ENCODE measurements at places on chromosomes 3 and 15.

DNA sequence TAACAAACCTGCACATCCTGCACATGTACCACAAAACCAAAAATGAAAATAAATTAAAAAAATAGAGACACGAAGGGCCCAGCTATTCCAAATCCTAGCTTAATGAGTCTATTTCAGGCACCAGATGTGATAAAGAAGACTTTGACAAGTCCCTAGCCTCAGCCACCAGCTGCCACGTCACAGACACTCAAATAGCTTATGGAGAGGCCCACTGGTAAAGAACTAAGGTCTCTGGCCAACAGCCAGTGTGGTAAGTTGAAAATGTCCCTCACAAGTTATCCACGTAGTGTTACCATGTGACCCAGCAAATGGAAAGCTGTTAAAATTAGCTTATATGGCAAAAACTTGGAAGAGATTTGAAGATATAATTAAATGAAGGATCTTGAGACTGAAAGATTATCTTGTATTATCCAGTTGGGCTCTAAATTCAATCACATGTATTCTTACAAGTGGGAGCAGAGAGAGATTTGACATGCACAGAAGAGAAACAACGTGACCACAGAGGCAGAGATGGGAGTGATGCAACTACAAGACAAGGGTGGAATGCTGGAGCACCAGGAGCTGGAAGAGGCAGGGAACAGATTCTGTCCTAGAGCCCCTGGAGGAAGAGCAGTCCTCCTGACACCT is 10.9 kb downstream of the ACSBG1 start:
- DNase-seq = no peak

GRCh38 chr3:196499061-196499460 is 4.5 kb downstream of the RNF168 start:
- no peak for DNase-seq

GRCh38 chr3:101722394-101723173 is 1.8 kb upstream of the CEP97 start:
- no peak for DNase-seq

- no peak for DNase-seq
Measured at GRCh38 chr3:32759342-32759741, 58.5 kb upstream of the TRIM71 start.

GRCh38 chr15:42405863-42406482 is 46.7 kb downstream of the CAPN3 start:
- DNase-seq = no peak

- DNase-seq = no peak
Measured at GRCh38 chr15:19944261-19944888, 597.2 kb downstream of the GOLGA6L6 start.

DNA sequence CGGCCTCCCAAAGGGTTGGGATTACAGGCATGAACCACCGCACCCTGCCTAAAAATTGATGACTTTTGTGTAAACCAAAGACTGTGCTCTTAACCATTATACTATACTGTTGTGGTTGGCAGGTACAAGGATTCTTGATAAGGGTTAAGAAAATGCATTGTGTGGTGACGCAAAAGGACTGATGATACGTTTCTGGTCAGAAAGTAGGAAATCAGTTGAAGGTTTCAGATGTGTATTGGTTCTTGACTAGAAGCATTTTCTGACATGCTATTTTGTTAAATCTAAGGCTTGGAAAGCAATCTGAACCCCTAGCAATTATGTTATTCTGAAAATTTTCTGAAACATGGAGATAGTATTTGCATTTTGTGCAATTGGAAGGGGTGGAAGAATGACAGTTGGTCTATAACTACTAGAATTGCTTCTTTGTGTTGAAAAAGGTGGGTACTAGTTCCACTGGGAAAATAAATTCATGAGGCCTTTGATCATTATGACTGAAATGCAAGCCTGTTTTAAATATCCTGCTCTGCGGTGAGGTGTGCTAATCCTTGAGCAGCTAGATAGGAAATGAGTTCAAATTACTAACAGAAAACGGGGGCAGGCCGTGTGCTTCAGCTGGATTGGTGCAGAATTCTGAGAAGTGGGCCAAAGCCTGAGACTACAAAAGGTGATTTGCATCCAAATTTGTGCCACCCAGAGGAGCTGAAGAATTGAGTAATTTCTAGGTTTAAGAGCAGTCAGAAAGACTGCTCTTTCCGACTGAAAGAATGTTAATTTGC is 66.0 kb upstream of the LRRFIP2 start:
- DNase-seq = no peak

- no peak for DNase-seq
Measured at GRCh38 chr15:68487087-68487843, 55.3 kb upstream of the ITGA11 start.

GRCh38 chr15:28104326-28104725 is 5.2 kb upstream of the OCA2 start:
- DNase-seq = no peak

GRCh38 chr15:96972201-96972600 is 641.7 kb downstream of the NR2F2 start:
- no peak for DNase-seq

GRCh38 chr3:188104050-188104449 is 49.9 kb upstream of the LPP start:
- DNase-seq = no peak

DNA sequence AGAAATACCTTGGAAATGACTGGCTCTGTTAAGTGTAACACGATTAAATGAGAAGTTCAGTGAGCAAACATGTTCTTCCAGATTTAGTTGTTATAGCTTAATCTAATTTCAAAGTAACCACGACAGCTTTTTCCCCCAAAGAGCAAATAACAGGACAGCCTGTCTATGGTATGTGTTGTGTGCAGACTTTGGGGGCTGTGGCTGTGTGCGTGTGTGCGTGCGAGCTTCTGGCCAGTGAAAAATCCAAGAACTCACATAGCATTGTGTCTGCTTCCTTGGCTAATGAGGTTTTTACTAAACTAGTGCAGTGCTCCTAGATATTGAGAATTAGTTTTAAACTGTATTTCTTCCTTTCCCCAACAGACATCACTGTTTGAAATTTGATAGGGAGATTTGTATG is 167.1 kb downstream of the CACNA1D start:
- DNase-seq = no peak

- DNase-seq = no peak
Measured at GRCh38 chr3:141231952-141232823, 563 bp downstream of the PXYLP1 start.

GRCh38 chr15:89308236-89308635 is 26.4 kb downstream of the POLG start:
- no peak for DNase-seq

GRCh38 chr3:171222995-171223394 is 196.5 kb upstream of the SLC2A2 start:
- no peak for DNase-seq

- DNase-seq = no peak
Measured at GRCh38 chr3:149816311-149816710, 3.3 kb downstream of the RNF13 start.

GRCh38 chr15:73550190-73550589 is 83.0 kb downstream of the NPTN start:
- no peak for DNase-seq

- no peak for DNase-seq
Measured at GRCh38 chr3:31041161-31041978, 146.9 kb upstream of the GADL1 start.

- DNase-seq = no peak
Measured at GRCh38 chr15:78061963-78062427, 15.5 kb downstream of the TBC1D2B start.

- DNase-seq = no peak
Measured at GRCh38 chr3:159620873-159621272, 367.8 kb upstream of the IL12A start.

DNA sequence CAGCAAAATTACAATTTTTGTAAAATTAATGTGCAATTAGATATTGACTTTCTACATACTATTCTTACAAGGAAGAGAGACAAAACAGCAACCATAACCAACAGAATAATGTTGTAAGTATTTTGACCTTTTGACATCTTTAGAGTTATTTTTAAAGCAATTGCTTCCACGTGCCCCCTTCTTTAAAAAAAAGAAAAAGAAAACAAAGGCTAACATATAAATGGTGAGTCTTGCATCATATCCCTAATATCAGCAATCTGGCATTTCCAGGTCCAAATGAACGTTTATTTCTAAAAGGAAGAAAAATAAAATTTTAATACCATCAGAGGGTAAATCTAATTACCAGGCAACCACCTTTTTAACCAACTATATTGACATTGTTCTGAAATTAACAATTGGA is 19.3 kb upstream of the STRIT1 start:
- no peak for DNase-seq

- DNase-seq = peak; percentile 33
Measured at GRCh38 chr15:59976480-59977271, 27.4 kb upstream of the FOXB1 start.

- no peak for DNase-seq
Measured at GRCh38 chr15:53746101-53746500, 13.4 kb downstream of the WDR72 start.

GRCh38 chr3:17187589-17188184 is 302.9 kb downstream of the PLCL2 start:
- no peak for DNase-seq

- no peak for DNase-seq
Measured at GRCh38 chr3:18111796-18112232, 313.3 kb downstream of the SATB1 start.

DNA sequence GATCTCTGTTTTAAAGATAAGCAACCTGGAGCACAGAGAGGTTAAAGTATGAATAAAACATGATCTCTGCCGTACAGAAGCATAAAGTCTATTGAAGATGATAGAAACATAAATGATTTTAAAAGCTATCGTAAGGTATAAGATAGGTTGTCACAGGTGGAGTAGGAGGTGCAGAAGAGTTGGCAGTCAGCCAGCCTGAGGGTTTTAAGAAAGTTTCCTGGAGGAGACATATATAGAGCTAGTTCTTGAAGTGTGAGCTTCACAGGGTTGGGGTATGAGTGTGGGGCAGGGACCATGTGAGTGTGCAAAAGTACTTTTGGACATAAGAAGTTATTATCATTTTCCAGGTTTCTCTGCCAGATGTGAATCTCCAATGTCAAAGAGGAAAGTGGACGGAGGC is 3.9 kb upstream of the FGF12 start:
- no peak for DNase-seq

DNA sequence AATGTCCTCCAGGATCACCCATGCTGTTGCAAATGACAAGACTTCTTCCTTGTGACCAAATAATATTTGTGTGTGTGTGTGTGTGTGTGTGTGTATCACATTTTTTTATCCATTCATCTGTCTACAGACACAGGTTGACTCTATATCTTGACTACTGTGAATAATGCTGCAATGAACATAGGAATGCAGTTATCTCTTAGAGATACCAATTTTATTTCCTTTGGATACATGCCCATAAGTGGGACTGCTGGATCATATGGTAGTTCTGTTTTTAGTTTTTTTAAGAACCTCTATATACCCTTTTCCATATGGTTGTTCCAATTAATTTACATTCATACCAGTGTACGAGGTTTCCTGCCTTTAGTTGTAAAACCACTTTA is 41.7 kb downstream of the GPR176 start:
- no peak for DNase-seq

DNA sequence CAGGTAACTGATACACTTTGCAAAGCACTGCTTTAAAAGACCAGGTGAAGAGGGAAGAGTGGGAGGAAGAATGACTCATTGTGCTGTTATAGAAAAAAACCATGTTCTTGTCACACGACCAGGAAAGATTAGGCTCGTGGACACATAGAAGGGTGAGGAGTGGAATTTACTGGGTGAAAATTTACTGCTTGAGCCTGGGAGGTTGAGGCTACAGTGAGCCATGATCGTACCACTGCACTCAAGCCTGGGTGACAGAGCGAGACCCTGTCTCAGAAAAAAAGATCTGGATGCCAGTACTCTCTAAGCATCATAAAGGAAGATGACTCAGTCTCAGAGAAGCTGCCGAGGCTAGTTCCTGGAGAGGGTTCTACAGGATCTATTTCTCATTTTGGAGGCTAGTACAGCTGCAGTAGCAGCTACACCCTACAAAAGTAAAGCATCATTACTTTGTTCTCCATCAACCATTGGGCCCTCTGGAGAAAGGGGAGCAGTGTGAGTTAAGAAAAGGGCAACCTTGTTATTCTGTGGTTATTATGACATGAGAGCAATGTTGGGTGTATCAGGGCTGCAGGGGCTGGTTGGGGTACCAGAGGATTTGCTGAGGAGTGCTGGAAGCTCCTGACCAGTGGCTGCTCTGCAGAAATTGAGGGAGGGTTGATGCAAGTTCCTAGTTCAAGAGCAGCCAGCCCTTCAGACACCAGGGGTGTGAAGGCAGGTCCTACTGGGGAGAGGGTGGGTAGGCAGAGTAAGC is 75.4 kb downstream of the CMTM8 start:
- DNase-seq = no peak

DNA sequence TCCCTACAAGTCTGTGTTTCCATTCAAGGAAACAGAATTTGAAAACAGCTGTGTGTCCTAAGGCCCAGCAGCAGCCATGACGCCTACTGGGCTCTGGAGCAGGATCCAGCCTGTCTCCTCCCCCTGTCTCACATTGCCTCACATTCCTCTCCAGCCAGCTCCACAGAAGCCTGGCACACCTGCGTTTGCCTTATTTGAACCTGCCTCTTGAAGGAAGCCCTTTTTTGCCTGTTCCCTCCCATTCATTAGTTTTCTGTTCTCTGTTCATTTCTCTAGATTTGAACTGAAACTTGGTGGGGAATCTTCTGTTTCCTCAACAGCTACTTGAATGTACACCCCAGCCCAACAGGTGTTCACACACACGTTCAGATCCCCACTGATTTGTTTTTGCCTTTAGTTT is 890.5 kb downstream of the TUSC7 start:
- DNase-seq = no peak

DNA sequence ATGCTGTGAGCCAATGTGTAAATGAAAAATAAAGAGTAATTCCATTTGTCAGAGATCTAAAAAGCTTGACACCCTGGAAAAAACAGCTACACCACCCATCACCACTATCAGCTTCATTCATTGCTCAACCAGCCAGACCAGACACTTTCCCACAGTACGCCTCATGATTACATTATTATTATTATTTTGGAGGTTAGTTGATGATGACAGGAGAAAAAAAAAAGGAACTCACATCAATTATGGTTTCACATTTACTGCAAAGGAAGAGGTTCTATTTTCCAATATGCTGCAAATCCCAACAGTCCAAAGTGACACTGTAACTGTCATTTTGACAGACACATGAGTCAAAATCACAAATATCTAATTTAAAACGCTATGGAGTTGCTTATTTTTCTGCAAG is 134.7 kb upstream of the TSC22D2 start:
- DNase-seq = peak; percentile 43

DNA sequence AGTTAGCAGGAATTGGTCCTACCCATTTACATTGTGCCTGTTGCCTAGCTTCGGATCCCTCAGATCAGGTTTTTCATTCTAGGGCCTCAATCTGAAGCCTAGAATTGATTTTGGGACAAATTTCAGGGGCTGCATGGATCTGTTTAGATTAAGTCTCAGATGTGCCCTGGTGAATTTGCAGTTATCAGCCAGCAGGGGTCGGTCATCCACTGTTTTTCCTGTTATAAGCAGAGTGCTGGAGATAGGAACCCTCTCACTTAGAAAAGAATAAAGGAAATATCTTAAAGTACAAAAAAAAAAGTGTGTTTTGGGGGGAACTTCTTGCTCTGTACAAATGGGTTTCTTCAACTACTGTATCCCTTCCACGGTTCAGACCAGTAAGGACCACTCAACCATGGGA is 212.5 kb downstream of the BCHE start:
- no peak for DNase-seq

GRCh38 chr3:156207802-156208685 is 87.7 kb downstream of the KCNAB1 start:
- no peak for DNase-seq

All from CD14-positive monocyte (primary cell).